ENCODE measurements at places on chromosomes 5 and 9.

- DNase-seq = no peak
These were observed 409.8 kb downstream of the NTRK2 start for GRCh38 chr9:85079349-85079748.

DNA sequence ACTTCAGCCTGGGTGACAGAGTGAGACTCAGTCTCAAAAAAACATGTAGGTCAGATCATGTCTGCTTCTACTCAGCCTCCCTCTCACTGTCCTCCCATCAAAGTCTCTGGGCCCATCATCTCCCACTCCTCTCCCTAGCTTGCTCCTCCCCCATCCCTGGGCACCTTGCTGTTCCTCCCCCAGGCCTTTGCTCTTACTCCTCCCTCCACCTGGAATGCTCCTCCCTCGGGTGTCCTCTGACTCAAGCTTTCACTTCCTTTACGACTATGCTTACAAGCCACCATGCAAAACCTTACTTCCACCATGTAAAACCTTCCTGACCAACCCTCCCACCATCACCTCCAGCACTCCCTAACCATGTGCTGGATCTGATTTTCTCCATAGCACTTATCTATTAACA lies 51.5 kb downstream of the MTMR12 start:
- no peak for DNase-seq

DNA sequence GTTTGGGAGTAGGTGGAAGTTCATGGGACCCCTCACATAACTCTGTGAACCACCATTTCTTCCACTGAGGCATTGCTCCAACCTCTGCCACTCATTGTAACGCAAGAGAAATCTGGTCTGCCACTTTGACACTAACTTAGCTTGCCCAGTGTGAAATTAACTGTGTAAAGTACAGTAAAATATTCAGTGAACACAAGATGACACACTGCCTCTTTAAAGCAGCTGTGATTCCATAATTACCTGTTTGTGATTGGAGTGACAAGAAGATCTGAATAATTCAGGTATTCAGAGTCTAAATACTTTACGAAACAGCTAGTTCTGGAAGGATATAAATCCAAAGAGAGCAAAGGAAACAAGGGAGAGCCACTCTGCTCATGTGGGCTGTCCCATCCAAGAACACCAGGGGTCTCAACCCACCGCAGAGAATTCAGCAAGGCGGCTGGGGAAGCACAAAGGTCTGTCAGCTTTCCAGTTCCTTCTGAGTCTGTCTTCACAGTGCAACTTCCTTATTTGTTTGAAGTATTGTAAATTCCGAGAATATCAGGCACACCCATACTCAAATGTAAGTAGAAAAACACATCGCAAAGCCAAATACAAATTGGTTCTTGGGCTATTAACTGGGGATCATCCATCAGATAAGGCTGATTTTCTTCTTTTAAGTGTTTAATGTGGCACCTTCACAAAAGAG lies 86.9 kb downstream of the GNAQ start:
- no peak for DNase-seq

DNA sequence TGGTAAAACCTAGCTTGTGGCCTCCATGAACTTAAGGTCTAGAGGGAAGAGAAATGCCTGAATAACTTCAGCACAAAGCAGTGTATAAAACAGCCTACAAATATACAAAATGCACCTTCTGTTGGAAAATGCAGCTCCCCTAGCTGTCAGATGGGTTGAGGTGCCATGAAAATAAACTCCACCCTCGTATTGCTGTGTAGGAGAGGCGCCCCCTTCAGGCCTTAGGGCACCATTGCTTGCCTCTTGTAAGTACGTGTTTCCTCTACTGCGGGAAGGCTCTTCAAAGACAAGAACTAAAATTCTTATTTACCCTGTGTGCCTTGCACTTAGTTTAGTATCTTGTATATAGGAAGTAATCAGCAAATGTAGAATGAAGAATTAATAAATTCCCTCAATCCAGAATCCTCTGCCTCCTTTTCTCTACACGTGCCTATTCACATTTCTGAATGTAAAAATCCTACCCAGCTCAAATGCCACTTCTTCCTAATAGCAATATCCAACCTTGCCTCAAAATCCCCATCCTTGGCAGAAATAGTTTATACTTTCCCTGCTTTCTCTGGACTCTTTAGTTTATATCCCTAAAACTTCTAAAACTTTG lies 393.7 kb upstream of the PDE4D start:
- peak; percentile 62 for DNase-seq

GRCh38 chr9:91043056-91043810 lies 241.6 kb downstream of the SYK start:
- no peak for DNase-seq
